ENCODE measurements at places on chromosomes 16 and 17.
A peak's percentile ranks its signal among the peaks of the same experiment; 100 is the strongest.

GRCh38 chr17:61984821-61985220, 57.0 kb upstream of the INTS2 start:
- DNase-seq: no peak

DNA sequence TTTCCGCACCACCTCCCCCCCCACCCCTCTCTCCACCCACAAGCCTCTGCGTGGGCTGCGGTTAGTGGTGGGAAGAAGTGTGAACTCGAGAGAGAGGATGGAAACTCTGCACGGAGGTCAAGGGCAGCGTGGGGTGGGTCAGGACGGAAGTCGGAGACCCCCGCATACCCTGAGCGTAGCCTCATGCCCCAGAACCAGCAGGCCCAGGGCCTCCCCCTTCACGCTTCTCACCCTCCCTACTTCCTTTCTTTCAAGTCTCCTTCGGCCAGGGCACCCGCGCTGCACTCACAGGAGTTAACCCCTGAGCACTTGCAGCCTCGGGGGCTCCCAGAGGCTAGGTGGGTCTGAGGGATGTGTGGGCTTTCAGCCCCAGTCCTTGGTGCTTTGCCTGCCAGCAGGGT, 9.2 kb downstream of the TBKBP1 start:
- peak; percentile 91 for DNase-seq

- no peak for DNase-seq
Observed at GRCh38 chr17:9772658-9773057, 18.7 kb downstream of the DHRS7C start.

DNA sequence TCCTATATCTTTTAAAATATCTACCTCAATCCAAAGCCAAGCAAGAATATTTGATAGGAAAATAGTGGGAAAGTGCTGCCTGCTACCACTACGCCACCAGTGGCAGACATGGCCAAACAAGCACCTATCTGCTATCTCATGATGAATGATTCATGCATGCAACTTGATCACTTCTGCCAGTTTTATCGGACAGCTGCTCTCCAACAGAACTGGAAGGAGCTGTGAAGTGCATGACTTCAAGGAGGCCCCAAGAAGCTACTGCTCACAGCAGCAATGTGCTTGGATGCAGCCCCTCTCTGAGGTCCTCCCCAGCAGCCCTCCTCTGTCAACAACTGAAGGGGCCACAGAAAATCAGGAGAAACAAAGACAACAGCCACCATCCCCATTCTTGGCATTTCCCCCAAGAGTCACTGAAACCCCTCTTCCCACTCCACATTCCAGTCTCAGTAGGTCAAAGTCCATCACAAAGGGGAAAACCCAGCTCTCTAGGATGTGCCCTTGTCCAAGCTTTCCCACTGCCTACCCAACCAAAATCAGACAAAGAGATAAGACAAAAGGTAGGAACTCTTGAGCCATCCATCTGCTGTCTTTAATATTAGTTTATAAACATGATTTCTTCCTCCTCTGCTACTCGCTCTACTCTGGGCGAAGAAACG, 215.3 kb downstream of the C16orf78 start:
- no peak for DNase-seq

- no peak for DNase-seq
Observed at GRCh38 chr17:69047368-69048263, 13.1 kb downstream of the ABCA9 start.

Data from natural killer cell treated with Interleukin-12 subunit alpha and Interleukin-12 subunit beta and Interleukin-15 and Interleukin-18, amount 100 ng/mL, for 72 hours (primary cell).